ENCODE measurements at places on chromosomes 2 and 18.

DNA sequence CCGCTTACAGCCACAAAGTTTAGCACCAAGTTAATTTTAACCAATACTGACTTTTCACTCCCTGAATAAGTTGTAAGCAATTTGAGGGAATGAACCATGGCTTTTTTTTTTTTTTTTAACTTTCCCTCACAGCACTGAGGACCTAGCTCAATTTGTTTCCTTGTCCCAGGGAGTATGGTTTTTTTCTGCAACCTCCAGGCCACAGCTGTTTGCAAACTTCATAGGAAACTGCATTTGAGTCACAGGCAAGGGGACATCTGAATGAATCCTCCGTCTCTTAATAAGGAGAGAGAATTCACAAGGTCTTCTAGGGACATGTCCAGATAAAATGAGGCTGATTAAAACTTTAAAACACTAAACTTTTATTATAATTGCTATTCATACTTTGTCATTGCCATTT is 181.5 kb downstream of the GFPT1 start:
- DNase-seq: no peak

- peak; percentile 7 for DNase-seq
Measured at GRCh38 chr2:128280158-128280871, 38.4 kb downstream of the HS6ST1 start.

DNA sequence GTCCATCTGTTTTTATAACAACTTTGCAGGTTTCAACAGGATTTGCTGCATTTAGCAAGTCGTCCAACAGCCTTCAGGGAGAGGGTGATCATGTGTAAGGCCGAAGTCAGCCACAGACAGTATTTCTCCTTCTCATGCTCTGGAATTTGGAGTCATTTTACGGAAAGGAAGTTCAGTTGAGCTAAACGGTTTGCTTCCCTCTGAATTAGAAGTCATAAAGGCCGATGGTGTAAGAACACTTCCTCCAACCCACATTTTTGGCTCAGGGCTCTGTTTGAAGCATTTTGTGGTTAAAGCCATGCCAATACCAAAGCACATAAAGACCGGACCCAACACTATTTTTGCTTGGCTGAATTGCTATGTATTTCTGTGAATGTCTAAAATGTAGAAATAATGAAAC is 129.5 kb downstream of the TMEM182 start:
- DNase-seq: no peak

DNA sequence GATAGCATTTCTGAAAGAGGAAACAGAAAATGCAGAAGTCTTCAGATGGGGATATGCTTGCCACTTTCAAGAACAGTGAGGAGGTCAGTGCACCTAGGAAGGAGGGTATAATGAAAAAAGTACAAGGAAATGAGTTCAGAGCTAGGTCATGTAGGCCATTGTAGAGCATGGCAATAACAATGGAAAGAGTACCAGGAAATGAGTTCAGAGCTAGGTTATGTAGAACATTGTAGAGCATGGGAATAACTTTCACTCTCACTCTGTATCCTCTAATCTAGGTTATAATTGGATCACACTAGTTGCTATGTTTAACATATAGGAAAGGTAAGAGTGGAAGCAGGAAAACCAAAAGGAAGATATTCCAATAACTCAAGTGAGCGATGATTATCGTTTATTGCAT is 12.3 kb downstream of the SCG2 start:
- no peak for DNase-seq

DNA sequence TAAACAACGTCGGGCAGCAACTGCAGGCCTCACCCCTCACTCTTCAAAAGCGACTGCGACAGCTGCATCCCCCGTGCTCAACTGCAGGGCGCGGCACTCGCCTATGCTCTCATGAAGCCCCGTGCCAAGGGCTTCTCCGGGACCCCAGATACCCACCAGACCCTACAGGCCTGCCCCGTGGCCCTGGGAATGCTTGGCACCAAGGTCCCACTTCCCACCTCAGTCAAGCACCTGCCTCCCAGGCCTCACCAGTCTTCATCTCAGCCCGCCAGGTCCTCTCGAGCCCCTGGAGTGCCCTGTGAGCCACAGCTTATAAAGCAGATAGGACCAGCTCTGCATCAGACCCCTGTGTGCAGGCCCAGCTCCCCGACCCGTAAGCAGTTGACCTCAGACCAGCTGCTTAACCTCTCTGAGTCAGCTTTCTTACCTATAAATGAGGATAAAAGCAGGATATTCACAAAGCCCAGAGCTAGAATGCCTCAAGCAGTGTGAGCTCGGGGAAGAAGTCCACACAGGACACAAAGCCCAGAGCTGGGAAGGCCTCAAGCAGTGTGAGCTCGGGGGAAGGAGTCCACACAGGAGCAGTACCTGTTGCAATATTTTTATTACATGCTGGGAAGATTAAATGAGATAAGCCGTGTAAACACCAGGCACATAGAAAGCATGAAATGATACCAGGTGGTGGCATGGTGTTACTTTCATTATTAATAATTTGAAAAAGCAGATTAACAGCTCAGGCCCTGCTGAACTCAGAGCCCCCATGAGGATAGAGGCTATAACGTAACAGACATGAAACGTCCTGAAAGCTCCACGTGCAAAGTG is 96.9 kb downstream of the HDAC4 start:
- DNase-seq: no peak

- DNase-seq: no peak
Measured at GRCh38 chr18:76475450-76476194, 19.4 kb downstream of the ZNF516 start.

DNA sequence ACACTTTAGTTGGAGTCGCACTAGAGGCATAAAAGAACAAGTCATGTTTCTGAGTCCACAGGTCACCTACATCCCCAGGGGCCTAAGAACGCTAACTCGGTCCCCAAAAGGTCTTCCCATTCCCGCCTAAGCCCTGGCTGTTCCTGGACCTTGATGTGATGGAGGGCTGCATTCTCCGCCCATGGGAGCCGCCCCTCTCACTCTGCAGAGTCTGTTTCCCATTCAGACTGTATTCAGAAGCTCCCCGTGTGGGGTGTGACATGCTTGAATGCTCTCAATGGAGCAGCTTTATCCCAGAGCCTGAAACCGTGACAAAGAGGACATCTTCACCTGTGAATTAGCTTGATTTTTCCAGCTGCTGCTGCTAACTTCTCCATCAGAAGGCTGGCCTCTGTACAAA is 319.0 kb upstream of the KLHL29 start:
- no peak for DNase-seq

DNA sequence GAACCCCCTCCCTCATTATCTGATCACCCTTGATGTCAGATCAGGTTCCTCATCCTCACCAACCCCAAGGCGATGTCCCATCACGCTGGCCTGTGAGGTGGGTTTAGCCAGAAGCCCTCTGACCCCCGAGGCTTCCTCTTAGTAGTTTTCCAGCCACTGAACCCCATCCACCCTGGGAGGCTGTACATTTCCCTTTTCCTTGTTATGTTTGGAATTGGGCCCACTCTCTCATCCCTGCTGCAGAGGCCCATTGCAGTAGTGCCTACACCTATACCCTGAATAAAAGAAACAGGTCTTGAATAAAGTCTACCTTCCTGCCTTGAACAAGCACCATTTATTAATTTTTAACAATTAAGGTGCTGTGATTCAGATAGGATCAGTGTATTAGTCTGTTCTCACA is 80.1 kb downstream of the NCAPH start:
- DNase-seq: no peak

DNA sequence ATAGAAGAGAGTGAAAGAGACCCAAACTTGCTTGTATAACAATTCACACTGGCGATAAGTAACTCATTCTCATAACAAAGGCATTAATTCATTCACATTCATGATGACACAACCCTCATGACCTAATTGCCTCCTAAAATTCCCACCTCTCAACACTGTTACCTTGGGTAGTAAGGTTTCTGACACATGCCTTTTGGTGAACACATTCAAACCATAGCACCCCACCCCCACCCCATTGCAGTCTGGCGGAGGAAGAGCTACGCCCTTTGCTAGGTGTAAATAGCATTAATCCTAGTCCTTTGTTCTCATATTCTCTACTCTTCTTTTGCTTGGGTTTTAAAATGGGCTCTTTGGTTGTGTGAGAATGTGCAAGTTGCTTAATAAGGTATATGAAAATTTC is 361.5 kb downstream of the DSEL start:
- no peak for DNase-seq

DNA sequence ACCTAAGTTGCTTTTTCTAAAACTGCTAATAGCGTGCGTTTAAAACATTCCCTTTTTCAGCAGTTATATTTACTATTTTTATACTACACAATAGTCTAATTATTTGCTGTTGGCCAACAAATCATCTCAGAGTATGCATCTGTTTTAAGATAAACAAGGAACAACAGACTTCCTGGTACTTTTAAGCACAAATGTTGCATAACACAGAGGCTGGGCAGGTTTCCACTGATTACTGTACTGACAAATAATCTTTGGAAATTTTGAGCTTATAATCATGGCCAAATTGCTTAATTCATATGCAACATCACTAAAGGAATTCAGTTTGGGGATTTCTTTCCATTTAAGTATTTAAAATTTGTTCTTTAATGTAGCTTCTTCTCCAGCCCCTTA is 737.4 kb upstream of the SALL3 start:
- DNase-seq: no peak

DNA sequence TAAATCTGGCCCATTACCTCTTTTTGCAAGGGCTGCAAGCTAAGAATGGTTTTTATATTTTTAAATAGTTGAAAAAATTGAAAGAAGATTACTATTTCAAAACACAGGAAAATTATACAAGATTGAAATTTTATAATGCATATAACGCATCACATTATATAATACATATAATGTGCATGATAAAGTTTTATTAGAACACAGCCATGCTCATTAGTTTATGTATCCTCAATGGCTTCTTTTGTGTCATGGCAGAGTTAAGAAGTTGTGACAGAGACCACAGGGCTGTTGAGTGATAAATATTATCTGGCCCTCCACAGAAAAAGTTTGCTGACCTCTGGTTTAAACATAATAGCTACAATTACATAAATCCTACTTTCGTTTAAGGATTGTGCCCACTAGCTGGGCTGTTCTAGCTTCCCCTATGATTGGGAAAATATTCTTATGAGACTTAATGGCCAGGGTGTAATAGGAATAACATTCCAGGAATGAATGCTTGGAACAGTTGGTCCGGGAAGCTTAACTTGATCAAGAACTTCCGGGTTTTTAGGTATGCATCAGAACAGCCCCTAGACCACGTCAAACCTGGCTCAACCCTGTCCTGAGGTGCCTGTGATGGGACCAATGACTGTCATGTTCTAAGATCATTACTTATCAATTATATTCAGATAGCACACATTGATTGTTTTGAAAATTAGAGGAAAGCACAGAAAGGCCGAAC is 98.7 kb upstream of the LPIN2 start:
- no peak for DNase-seq

DNA sequence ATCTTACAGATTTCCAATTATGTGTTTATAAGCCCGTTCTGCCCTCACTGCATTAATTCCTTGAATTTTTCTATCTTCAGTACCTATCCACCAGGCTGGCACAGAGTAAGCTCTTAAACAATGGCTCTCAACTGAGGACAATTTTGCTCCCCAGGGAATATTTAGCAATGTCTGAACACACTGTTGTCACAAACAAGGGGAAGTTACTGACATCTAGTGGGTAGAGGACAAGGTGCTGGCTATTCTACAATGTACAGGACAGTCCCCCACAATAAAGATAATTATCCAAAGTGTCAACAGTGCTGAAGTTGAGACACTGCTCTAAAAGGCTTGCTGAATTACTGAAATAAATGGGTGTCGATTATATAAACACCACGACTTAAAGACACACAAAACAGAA is 5.0 kb downstream of the NDUFS1 start:
- no peak for DNase-seq

- no peak for DNase-seq
Measured at GRCh38 chr18:29184654-29185053, 1007.7 kb upstream of the CDH2 start.

GRCh38 chr2:217935901-217936684 is 66.7 kb downstream of the TNS1 start:
- DNase-seq: no peak

- no peak for DNase-seq
Measured at GRCh38 chr2:231661422-231662027, 46.8 kb upstream of the PTMA start.

DNA sequence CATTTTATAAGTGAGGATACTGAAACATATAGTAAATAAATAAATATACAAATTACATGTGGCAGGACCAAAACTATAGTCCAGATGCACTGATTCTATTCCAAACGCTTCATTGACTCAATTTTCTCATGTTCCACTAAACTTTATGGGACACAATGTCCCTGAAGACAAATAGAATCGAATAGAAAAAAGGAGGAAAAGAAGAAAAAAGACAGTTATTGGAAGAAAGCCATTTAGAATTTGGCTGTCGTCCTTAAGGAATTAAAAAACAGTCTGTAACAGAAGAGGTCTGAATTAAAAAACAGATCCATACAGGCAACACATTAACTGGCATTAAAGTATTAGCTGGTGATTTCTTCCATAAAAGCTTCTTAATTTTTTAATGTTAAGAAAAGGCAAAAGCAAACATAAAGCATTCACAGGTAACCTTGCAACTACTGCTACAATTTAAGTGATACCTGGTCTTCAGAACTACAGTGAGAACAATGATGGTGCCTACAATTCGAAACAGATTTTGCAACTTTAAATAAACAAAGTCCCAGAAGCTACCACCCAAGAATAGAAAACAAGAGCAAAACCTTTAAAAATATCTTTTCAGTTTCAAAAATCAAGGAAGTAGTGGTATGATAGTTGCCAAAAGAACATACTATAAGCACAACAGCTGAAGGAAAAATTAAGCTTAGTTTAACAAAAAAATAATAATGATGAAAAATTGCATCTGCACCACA is 17.4 kb upstream of the CHAC2 start:
- DNase-seq: no peak

DNA sequence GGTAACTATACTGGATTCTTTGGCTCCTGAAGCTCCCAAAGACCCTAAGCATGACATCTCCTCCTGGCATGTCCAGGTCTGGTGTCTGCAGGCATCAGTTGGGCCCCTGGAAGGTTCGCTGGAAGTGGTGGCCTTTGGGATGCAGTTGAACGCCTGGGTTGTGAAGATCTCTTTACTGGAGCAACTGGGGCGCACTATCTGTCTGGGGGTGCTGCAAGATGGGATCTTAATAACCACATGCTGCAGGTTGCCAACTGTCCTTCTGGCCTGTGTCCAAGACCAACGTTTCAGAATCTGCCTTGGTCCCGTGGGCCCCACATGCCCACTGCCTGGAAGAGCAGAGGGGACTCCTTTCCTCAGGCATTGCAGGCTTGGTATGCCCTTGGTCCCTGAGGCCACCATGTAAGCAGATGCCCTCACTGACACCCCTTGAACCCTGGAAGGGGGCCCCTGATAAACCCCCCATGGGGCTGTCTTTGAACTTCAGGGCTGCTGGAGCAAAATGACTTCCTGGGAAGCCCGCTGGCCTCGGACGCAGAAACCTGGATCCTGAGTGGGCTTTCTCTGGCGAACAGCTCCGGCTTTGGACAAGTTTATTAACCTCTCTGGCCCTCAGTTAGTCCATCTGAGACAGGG is 101.9 kb downstream of the TWIST2 start:
- DNase-seq: no peak

- no peak for DNase-seq
Measured at GRCh38 chr18:74742573-74743243, 145.0 kb downstream of the ZNF407 start.

All from CD4-positive, alpha-beta T cell treated with Interferon alpha-2 for 1 hour (primary cell).